Effector memory CD8-positive, alpha-beta T cell (primary cell): ENCODE measurements at places on chromosomes 13 and 19.

DNA sequence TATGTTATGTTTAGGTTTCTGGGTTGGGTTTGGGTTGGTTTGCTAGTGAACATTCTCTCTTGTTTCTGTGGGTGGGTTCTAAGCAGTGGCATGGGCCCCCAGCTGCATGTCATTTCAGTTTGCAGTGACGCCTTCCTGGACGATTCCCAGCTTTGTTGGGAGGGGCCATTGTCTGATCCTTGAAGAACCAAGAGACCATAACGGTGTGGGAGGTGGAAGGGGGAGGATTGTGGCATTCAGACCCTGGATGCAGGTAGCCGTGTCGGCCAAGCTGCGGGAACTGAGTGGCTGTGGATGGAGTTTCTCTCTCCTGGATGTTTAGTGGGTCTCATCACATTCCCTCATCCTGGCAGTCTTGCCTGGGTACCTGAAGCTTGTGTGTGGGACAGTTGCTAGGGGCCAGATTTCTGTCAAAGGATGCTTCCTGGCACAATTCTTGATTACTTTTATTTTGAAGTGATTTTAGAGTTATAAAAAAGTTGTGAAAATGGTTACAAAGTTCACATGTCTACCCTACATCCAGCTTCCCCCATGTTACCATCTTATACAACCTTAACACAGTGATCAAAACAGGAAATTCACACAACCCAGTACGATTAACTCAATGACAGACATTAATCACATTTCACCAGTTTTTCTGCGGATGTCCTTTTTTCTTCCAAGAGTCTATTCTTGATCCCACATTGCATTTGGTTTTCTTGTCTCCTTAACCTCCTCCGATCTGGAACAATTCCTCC lies 123.8 kb downstream of the SIPA1L3 start:
- DNase-seq, result no peak

GRCh38 chr13:106139377-106139776 lies 396.1 kb downstream of the EFNB2 start:
- no peak for DNase-seq

DNA sequence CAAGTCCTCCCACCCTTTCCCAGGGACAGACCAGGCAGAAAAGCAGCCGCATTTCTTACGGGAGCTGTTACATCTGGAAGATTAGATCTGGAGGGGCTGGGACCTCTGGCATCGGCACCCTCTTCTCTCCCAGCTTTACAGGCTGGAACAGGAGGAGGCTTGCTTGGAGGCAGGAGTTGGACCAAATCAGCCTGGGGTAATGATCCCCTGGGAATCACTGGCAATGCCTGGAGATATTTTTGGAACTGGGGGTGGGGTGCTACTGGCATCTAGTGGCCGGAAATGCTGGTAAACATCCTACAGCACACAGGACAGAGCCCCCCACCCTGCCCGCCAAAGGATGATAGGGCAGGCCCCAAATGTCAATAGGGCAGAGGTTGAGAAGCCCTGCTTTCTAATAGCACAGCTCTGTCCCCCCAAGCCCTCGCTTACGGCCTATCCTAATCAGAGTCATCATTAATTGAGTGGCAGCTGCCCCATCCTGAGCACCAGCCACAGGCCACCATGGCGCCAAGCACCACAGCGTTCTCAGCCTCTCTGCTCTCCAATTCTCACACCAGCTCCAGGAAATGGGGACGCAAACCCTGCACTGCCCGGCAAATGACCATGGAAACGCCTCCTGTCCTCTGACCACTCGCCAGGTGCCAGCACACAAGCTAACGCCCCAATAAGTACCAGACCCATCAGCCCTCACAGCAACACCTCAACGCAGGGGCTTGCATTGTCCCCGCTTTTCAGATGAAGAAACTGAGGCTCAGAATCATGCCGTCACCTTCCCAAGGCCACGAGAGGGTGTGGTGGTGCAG lies 20.6 kb downstream of the LRRC4B start:
- no peak for DNase-seq

GRCh38 chr19:36482876-36483275 lies 6.5 kb downstream of the ZNF566 start:
- no peak for DNase-seq

DNA sequence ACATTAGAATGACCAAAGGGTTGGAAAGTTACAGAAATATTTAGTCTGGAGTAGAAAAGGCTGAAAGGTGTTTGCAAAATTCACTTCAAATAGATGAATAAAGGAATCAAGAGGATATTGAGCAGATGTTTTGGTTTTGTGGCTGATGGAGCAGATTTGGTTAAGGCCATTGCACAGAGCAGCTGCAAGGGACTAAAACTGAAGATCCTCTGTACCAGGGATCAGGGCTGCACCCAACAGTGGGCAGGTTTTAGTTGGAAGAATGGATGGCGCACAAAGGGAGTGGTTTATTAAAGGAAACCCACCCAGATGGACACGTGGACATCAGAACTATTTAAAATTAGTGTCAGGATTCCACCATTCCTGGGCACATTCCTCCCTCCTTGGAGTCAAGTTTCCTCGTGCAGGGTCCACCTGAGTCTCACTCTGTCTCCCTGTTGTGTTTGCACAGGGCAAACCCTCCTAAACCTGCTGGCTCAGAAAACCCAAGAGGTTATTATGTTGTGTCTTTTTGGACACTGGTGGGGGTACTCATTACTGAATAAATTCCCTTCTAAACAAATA lies 9.2 kb upstream of the UBAC2 start:
- DNase-seq, result no peak

DNA sequence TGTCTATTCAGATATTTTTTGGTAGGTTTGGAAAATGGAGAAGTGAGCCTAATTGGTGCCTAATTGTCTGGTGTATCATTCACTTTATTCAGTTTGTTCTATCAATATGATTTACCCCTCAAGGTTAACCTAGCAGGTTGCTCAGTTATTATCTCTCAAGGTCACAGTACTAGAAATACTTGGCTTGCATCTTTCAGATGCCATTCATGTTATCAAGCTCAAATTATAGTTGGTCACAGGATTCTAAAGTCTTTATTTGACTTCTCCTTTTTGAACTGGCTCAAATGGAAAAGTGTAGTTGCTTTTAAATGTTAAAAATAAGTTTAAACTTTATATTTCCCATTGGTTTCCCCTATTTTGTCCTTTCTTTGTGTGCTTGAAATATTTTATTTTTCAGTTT lies 2.6 kb downstream of the KCNRG start:
- DNase-seq, result no peak

- DNase-seq, result no peak
These were observed 5.2 kb downstream of the AKT2 start for GRCh38 chr19:40279761-40280607.

GRCh38 chr13:46687810-46688209 lies 109.2 kb downstream of the ESD start:
- DNase-seq, result no peak

GRCh38 chr13:40626561-40626960 lies 39.9 kb downstream of the FOXO1 start:
- DNase-seq, result no peak

- no peak for DNase-seq
These were observed 22.9 kb downstream of the GP6 start for GRCh38 chr19:55015126-55015525.

- DNase-seq, result no peak
These were observed 114.4 kb upstream of the IRS2 start for GRCh38 chr13:109900741-109901140.

GRCh38 chr13:59750860-59751259 lies 412.9 kb downstream of the DIAPH3 start:
- no peak for DNase-seq

DNA sequence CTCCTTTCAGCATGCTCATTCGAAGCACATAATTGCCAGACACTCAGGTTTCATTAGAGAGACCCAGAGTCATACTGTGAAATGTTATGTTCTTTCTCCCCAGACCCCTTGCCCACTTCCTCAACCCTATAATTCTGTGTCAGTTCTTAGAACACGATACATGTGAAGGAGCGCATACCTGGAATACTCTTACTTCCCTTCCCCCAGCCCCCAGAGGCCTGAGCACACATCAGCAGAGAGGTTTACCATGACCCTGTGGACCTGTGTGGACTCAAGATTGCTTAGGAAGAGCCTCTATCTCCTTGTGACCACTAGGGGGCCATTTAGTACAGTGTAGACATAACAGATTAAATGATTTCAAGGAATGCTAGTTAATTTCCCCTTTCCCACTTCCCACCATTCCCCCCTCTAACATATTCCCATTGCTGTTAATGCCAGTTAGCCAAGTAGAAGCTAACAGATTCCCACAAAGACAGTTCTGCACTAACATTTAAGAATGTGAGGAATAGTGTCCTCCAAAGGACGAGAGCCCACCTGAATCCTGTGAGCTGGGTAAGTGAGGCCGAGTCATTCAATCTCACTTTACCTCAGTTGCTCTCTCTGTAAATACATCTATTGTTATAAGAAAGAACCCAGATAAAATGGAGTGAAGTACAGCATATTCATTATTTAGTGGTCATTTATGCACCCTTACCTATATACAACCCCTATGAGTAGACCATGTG lies 154.2 kb upstream of the MAB21L1 start:
- DNase-seq, result no peak

DNA sequence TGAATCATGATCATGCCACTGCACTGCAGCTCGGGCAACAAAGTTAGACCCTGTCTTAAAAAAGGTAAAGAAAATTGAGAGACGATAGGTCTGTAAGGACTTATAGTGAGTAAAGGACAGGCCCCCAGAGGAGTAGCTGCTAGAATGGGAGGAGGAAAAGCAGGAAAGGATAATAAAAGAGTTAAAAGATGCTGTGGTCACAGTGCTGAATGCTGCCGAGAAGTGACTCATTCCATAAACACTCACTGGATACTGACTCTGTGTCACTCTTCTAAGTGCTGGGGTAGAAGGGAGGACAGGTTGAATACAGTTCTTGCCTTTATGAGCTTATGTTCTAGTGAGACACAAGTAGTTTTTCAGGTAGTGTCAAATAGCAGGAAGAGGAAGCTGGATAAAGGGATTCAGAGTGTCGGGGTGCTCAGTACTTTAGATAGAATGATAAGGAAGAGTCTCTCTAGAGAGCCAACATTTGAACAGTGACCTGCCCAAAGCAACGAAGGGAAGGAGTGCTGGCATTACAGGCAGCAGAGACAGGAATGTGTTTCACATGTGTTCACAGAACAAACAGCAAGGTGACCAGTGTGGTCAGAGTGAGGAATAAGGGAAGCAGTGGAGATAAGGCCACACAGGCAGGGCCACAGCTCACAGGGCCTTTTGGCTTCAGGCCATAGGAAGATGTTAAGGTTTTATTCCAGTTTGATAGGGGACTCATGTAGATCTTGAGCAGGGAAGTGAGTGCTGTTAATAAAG lies 1240.5 kb downstream of the UQCRFS1 start:
- DNase-seq, result no peak

DNA sequence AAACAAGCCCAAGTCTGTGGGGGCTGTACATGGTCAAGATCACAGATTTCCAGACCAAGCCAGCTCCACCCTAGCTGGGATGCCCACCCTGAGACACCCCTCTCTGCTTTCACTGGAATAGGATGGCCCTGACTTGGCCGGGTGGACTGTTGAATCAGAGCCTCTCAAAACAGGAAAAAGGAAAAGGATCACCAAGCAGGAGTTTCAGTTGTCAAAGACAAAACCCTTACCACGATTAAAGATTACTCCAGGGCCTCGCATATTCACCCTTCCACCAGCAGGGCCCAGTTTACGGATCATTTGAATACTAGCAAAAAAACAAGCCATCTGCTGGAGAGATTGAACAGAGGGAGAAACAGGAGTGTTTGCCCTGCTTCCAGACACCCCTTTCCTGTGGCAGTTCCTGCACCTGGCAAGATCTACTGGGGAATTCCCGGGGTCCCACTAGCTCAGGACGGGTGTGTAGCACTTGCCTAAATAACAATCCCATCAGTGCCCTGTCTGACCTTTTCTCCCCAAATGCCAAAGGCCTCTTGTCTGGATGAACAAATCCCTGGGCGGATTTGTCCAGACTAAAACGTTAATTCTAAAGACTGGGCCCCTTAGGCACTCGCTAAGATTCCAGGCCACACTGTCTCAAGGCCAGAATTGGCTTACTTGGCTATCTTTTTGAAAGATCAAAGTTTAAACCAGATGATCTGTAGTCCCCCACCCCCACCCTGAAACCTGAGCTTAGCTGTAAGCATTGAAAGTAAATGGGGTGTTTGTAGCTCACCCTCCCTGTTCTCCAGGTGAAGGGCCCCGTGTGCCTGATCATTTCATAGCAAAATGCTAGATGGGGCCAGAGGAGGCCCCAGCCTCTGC lies 38.4 kb downstream of the ACTN4 start:
- no peak for DNase-seq

GRCh38 chr19:17943274-17944221 lies 10.7 kb downstream of the CCDC124 start:
- DNase-seq, result no peak

- DNase-seq, result no peak
These were observed 559.0 kb upstream of the SLC10A2 start for GRCh38 chr13:103625194-103625593.

- no peak for DNase-seq
These were observed 57.1 kb downstream of the ALOX5AP start for GRCh38 chr13:30792285-30793000.

DNA sequence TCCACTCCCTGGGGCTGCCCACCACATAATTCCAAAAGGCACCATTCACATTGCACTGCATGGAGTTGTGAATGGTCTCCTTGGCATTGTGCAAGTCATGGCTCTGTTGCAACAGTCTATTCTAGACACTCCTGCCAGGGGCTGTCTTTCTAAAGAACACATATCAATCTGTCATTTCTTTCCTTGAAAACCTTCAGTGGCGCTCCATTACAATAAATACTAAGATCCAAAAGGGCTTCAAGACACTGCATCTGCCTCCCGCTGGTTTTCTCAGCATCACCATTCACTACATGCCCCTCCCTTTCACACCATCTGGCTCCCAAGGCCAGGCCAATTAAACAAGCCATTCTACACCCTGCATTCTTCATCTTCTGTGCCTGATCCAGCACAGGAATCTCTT lies 32.2 kb upstream of the TM9SF2 start:
- DNase-seq, result no peak

DNA sequence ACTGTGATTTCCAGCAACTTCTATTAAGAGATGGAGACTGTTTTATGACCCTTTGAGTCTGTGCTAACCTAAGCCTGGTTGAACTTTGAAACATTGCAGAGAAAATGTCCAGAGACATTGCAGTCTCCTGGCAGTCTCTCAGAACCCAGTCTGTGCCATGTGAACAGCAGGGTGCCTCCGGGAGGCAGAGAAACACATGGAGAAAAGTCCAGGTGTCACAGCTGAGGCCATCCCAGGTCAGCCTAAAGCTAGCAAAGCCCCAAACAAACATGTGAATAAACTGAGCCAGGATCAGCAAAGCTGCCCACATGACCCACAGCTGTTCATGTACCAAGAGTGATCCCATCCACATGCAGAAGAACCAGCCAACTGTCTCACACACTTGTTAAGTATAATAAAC lies 7.8 kb downstream of the CYP4F11 start:
- no peak for DNase-seq

DNA sequence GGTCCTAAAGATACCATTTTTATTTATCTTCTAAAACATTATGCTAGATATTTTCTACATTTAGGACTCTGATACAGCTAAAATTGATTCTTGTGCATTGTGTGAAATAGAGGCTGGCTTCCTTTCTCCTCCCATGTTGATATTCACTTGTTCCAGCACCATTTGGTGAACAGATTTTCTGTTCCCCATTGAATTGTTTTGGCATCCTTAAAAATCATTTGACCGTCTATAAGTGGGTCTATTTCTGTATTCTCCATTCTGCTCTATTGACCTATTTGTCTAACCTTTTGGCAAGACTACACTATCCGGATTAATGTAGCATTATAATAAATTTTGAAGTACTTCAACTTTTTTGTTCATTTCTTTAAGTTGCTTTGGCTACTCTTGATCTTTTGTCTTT lies 2689.2 kb downstream of the PCDH9 start:
- no peak for DNase-seq

- no peak for DNase-seq
These were observed 82.6 kb downstream of the KATNAL1 start for GRCh38 chr13:30224732-30225131.
